Activated T-cell treated with anti-CD3 and anti-CD28 coated beads, Interleukin-2, amount 50 U/mL, for 4 hours (primary cell): ENCODE measurements at places on chromosomes 12 and 14. TPM values are rescaled to one million over a fixed set of nuclear protein-coding genes. Genes with fewer than 3 reads are reported as not detected.

The TAPBPL gene
- total RNA-seq, result 36.6 TPM

The GALNT6 gene
- total RNA-seq, result 16.9 TPM

The LRRC23 gene
- total RNA-seq, result 3.0 TPM

The CLMN gene
- total RNA-seq, result 1.3 TPM

The RHNO1 gene
- 20.3 TPM for total RNA-seq

The DYRK4 gene
- total RNA-seq, result 41.5 TPM

The RASSF8 gene
- total RNA-seq, result 0.58 TPM

The PTGDR gene
- total RNA-seq, result 0.18 TPM

The TSHR gene
- total RNA-seq, result not detected

The SVOP gene
- total RNA-seq, result not detected

The LIN7A gene
- not detected for total RNA-seq

DNA sequence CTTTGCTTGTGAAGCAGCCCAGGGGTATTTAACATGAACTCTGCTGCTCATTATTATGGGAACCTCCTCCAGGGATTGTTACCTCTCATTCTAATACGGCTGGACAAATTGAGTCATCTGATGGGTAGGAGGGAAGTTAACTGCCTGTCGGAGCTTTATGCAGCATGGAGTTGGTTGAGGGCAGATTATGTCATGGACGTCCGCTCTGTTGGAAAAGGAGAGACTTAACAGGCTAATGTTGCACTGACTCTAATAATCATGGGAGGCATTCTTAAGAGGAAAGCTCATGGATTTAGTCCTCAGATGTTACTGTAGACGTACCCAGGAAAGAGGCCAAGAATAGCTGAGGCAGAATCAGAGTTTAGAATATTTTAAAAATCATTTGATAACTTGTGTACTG is 9.9 kb downstream of the POP5 start:
- DNase-seq, result no peak

DNA sequence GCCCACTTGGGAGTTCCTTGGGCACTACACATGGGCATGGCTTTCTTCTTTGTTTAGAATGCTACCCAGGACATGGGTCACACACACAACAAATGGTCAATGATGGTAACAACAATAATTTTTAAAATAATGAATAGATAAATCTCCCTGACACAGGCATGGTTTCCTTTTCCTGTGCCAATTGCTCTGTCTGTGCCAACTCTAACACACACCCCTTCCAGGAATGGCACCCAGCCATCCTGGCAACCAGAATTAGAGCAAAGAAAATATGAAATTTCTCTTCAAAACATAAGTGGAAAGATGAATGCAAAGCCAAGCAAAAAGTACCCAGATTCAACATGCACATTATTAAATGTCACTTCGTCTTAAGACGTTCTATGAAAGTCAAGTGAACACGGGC is 104.9 kb upstream of the SOX5 start:
- DNase-seq, result no peak

DNA sequence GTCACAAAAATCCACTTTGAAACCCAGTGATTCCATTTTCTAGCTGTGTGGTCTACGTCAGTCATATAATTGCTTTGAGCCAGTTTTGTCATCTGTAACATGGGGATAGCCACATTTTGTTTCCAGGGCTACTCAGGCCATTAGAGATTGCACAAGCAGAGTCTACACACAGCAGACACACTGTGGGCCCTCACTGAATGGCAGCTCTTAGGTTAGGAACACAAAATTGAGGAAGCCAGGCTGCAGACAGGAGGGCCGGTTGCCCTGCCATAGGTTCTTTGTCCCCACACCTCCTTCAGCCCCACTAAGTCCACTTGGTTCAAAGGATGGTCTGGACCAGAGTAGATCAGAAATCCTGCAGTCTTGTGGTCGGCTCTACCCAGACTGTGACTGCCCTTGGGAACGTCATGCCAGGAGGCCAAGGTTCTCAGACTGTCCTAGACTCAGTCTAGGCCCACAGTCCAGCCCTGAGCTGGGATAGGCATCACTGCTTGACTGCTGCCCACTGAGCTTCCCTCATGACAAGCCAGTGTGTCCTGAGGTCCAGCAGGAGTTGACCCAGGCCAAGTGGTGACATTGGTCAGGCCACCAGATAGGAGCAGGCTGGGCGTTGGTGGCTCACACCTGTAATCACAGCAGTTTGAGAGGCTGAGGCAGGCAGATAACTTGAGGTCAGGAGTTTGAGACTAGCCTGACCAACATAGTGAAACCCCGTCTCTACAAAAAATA is 3.8 kb upstream of the MYH7 start:
- DNase-seq, result no peak

DNA sequence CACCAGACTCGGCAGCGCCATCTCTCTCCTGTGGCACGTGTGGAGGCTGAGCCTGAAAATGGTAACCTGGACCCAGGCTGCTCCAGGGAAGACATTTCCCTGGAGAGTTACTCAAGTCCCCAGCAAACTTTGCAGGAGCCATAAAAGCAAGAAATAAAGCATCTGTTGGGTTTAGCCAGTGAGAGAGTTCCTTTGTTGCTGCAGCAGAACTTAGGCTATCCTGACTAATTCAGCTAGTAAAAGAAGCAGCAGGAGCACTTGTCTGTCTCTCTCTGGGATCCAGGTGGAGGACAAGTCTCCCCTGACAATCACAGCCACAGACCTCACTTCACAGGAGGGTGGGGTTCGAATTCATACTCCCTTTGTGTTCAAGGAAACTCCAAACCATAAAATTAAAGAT is 79.2 kb upstream of the DIO3 start:
- no peak for DNase-seq

GRCh38 chr14:100405760-100406455 is 82.8 kb downstream of the SLC25A47 start:
- no peak for DNase-seq

- DNase-seq, result no peak
Measured at GRCh38 chr14:76752744-76753143, 8.5 kb upstream of the VASH1 start.

- no peak for DNase-seq
Measured at GRCh38 chr14:101363880-101364391, 197.4 kb upstream of the DIO3 start.

DNA sequence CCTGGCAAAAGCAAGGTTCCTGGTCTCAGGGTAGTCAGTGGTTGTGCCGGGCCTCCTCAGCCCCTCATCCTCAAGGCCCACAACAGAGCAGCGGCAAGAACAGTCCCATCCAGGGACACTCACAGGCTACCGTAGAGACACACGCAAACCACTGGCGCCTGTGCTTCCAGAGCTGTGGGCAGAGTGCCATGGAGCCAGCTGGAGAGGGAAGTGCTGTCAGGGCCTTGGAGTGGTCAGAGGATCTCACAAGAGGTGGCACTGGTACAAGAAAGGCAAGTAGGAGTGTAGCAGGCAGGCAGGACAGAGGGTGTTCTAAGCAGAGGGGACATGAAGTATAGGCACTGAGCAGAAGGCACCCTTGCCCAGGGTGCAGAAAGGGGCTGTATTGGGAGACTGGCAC is 34.6 kb downstream of the ANKRD9 start:
- no peak for DNase-seq

GRCh38 chr12:15494329-15495046 is 172.2 kb downstream of the PTPRO start:
- no peak for DNase-seq

GRCh38 chr14:101815994-101816393 is 54.5 kb downstream of the PPP2R5C start:
- DNase-seq, result no peak

GRCh38 chr14:49670475-49670874 is 17.5 kb downstream of the POLE2 start:
- DNase-seq, result no peak

- DNase-seq, result no peak
Measured at GRCh38 chr12:76332606-76333005, 15.6 kb downstream of the BBS10 start.

DNA sequence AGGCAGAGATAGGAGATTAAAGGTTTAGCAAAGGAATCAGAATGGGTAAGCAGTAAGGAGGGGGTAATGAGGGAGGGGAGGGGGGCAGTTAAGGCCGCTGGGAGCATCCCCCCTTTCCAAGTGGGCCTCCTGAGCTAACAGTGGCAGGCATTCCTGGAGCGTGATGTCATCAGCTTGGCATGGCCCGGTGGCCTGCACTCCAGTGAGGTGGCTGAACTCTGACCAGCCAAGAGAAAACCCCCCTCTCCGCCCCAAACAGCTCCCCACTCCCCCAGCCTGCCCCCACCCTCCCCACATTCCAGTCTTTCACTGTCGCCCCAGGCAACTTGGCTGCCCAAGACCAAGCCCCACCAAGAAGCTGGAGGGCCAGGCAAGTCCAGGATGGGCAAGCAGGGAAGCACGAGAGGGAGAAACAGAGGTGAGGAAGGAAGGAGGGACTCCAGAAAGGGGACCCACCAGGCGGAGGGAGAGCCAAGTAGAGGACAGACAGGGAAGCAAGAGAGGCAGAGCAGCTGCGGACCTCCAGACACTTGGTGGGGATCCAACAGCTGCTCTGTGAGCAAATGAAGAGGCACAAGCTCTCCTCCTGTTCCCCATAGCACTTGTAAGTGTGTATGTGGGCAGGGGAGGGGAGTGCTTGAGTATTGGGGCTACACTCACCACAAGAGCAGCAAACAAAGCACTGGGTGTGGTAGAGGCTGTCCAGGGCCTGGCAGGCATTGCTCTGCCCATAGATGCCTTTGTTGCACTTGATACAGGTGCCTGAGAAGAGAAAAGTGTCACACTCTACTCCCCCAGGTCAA is 4.5 kb downstream of the AJUBA start:
- no peak for DNase-seq

- no peak for DNase-seq
Measured at GRCh38 chr14:96098309-96098998, 59.3 kb downstream of the C14orf132 start.

GRCh38 chr14:97057238-97058073 is 260.3 kb downstream of the VRK1 start:
- DNase-seq, result no peak

- no peak for DNase-seq
Measured at GRCh38 chr14:95442016-95442632, 74.3 kb downstream of the SYNE3 start.

GRCh38 chr12:45231515-45232145 is 15.7 kb downstream of the ANO6 start:
- no peak for DNase-seq

DNA sequence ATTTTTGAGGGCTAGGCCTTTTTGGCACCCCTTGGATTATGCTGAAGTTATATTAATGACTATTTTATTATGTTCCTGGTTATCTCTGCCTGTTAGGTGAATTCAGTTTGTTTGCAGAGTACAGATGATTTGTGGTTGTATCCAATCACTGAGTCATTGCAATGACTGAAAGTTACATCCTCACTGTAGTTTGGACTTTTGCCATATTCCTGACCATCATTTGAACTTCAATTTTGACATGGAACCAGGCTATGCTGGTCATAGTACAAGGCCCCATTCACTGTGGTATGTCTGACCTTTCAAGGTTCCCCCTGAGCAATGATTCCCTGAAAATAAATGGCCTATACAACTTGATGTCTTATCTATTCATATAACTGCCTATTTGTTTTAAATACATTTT is 621.0 kb downstream of the CCER1 start:
- no peak for DNase-seq

- peak; percentile 64 for DNase-seq
Measured at GRCh38 chr14:99320105-99320572, 48.1 kb upstream of the BCL11B start.

DNA sequence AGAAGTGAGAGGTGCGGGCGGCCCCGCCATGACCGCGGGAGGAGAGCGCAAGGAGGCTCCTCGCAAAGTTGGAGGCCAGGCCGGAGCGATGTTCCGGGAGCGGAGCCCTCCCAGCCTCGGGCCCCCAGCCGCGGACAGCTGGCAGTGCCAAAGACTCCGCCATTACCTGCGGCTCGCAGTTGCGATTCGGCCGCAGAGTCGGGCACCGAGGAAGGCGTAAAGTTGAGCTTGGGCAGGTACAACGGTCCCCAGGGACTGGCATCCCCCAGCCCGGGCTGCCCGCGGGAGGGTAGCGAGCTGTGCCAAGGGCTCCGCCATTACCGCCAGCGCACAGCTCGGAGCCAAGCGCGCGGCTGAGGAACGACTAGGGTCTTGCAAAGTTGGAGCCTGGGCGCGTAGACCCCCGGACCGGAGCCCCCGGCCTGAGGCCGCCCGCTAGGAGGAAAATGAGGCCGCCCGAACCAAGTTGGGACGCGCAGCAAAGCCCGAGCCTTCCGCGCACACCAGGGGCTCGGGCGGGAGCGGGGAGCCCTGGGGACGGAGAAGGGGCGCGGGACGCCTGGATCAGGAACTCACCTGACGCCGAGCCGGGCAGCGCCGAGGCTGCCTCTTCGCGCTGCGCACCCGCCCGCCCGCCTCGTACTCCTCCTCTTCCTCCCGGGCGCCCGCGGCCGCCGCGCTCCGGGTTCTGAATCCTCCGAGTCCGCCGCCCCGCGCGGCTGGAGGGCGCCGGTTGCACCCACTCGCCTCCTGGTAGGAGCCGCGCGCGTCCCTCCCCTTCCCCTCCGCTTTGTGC is 677 bp downstream of the NOS1 start:
- no peak for DNase-seq

- DNase-seq, result no peak
Measured at GRCh38 chr14:89415159-89415558, 1.9 kb downstream of the FOXN3 start.

DNA sequence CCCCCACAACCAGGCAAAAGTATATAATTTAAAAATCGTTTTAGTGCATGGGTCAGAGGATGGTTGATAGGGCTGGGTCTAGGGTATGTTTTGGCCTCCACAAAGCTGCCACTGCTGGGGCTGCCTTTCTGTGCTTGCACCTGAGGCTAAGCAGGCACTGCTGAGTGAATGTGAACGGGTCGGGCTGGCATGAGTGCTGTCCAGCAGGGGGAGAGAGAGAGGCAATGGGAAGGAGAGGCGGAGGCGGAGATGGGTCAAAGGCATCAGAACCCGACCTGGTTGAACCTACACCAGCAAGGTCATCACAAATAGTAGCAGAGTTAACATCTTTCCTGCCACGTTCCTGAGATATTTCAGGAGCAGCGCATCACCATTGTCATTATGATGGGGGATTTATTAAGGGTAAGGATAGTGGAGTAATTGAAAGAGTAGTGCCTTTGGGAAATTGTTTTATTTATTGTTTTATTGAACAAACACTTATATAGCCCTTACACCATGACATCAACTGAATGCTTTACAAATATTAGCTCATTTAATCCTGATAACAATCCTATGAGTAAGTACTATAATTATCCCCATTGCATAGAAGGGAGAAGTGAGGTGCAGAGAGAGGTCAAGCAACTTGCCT is 5.8 kb upstream of the NRXN3 start:
- DNase-seq, result no peak
